HFFc6 (cell line): ENCODE measurements at places on chromosomes 5 and 9. TPM values are rescaled to one million over a fixed set of nuclear protein-coding genes. Genes with fewer than 3 reads are reported as not detected.

C9orf153 gene
- 0.24 TPM in 1 of 3 replicates, not detected in the others for total RNA-seq

GNA14 gene
- total RNA-seq, result not detected in 3 replicates

CCDC112 gene
- total RNA-seq, result 3.3 to 5.1 TPM (median 4.9 TPM) in 3 replicates

PANK3 gene
- 33.1 and 37.0 TPM in 2 replicates for total RNA-seq

PAM gene
- 164 and 255 TPM in 2 replicates for total RNA-seq

COL27A1 gene
- 22.2 to 25.5 TPM (median 23.9 TPM) in 3 replicates for total RNA-seq

SPATA31A3 gene
- total RNA-seq, result not detected in 3 replicates

PDE8B gene
- total RNA-seq, result not detected in 3 replicates

PHF24 gene
- total RNA-seq, result not detected in 3 replicates

DNA sequence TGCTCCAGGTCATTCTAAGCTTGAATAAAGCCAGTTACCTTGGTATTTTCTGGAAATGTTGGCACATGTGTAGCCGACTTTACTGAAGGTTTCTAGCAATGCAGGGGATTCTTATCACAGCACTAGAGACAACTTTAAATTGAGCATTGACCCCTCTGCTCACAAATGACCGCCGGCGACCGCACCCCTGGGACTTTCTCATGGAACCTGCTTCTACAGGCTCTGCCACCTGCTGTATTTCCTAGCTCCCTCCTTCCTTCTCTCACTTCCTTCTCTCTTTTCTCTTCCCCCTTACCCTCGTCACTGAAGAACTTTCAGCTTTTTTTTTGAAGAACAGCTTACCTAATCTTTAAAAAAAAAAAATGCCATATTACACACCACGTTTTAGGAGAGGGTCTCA lies 30.9 kb upstream of the DAB2 start:
- no peak for DNase-seq

DNA sequence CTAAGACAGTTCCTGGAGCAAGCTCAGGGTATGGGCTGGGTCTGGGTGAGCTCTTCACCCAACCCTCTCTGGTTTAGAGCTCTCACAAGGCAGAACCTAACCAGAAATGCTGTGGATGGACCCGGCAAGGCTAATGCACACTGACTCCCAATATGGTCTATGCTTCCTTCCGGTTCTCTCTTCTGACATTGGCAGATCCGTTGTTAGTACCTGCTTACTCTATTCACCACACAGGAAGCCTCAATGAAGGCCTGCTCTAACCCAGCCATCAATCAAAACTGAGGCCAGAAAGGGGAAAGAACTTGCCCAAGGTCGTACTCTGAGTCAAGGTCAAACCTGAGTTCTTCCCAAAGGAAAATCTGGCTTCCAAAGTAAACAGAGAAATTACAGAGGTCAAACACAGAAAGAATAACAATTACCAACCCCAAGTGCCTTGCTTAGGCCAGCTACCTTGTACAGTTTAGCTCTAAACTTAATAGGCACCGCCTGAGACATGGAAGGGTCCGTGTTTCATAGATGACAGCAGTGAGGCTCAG lies 46.0 kb upstream of the AKNA start:
- DNase-seq, result no peak

GRCh38 chr5:6551287-6551954 lies 81.4 kb downstream of the NSUN2 start:
- no peak for DNase-seq

DNA sequence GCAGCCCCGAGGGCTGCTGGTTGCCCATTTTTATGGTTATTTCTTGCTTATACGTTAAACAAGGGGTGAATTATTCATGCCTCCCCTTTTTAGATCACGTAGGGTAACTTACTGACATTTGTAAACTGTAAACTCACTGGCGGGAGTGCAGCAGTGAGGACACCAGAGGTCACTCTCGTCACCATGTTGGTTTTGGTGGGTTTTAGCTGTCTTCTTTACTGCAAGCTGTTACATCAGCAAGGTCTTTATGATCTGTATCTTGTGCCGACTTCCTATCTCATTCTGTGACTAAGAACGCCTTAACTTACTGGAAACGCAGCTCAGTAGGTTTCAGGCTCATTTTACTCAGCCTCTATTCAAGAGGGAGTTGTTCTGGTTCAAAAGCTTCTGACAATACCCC lies 155.0 kb upstream of the PRDM9 start:
- no peak for DNase-seq

DNA sequence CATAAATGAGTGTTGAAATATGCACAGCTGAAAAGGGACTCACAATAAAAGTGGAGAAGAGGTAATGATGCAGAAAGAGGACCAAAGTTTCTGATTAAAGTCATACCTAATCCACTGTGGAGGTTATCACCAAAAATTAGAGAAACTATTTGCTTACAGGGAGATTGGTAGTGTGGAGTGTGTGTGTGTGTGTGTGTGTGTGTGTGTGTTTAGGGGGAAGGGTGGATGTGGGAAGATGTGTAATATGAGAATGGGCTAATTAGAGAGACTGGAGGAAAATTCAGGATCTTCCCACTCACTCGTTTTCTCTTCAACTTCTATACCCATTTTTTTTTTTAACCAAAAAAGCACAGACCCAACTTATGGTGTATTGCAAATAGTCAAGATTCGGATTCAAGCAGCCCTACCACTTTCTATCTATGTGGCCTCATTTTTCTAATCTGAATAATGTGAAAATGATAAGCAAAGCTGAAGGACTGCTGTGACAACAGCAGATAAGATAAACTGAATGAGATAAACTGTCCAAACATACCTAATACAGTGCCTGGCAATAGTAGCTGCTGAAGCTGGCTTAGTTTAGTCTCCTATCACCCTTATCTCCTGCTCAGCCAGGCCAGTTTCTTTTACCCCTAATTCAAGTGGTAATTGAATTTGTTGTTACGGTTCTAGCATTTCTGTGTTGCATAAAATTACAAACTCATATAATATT lies 501.1 kb downstream of the KDM4C start:
- DNase-seq, result no peak

- DNase-seq, result no peak
Measured at GRCh38 chr9:122897969-122898368, 7.2 kb downstream of the RC3H2 start.

- DNase-seq, result no peak
Measured at GRCh38 chr5:40436535-40437237, 243.0 kb upstream of the PTGER4 start.

DNA sequence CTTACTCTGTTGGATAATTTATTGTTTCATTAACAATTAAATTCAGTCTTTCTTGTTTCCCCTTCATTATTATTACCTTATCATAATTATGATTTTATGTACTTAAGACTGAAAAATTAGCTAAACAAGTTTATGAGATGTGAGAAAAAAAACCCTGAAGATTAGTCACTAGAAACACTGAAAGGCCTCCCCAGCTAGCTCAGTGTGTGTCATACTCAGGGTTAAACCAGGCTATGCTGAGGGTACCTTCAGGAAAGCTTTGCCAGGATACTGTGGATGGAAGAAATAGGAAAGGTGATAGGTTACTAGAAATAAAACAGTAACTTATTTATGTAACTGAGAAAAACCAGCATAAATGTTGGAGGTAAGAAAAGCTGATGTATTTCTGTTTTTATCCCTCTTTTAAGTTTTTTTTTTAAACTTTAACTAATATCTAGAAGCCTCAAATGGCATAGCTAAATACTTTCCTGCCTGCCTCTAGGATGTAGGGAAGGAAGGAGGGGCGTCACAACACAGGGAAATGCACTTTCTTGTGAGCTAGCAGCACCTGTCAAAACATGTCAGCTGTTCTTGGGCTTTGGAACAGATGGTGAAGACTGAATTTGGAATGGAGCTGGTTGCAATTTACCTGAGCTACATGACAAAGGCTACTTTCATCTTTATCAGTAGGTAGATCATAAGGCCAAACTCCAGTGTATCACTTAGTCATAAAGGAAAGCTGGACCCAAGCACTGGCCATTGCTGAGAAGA lies 24.2 kb downstream of the NMRK1 start:
- peak; percentile 24 for DNase-seq

DNA sequence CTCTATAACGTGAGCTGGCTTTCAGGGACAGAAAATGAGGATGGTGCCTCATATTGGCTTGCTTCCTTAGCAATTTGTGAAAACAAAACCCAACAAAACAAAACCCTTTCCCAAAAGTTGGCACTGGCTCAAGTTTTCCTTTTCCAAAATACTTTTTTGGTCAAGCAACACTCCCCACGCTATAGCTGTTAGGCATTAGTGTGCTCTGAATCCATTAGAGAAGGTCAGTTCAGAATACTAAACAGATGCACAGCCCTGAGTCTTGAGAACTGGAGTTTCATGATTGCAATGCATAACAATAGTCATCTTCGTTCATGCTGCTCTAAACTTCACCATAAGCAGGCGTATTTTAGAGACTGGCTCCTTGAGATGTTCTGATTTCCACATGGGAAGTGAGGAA lies 172.0 kb upstream of the KLF9 start:
- DNase-seq, result no peak

GRCh38 chr5:119582987-119583386 lies 46.4 kb upstream of the FAM170A start:
- DNase-seq, result no peak

DNA sequence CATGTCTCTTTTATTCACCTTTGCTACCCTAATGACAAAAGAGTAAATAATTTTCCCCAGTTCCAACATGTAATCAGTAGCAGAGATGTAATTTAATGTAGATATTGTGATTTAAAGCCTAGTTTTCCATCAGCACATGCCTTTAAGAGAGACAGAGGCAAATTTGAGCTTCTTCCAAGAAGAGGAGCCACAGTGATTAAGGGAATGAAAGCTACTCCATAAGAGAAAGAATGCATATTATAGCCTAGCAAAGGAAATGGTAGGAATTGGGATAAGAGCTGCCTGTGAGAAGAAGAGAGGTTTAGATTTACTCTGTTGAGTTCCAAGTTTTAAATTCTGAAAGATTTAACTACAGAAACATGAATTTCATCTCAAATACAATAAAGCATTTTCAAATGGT lies 591.0 kb upstream of the DMAC1 start:
- DNase-seq, result no peak

DNA sequence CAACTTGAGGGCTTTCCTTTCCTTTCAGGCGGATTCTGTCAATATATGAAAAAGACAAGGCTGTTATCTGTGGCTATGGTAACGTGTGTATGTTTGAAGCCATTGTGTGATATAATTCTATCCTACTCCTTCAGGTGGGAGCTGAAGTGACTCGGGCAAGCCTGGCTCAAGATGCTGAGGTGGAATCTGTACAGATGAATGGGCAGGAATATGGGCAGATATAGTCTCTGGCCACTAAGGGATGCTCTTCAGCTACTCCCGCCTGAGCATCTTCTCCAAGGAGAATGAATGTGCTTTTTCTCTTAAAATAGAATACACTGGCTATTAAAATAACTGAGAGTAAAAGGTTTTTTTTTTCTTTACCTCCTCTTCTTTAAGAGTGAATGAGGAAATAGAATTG lies 244.8 kb downstream of the ADGRV1 start:
- no peak for DNase-seq

GRCh38 chr5:129098488-129099183 lies 4.1 kb downstream of the ISOC1 start:
- DNase-seq, result no peak

DNA sequence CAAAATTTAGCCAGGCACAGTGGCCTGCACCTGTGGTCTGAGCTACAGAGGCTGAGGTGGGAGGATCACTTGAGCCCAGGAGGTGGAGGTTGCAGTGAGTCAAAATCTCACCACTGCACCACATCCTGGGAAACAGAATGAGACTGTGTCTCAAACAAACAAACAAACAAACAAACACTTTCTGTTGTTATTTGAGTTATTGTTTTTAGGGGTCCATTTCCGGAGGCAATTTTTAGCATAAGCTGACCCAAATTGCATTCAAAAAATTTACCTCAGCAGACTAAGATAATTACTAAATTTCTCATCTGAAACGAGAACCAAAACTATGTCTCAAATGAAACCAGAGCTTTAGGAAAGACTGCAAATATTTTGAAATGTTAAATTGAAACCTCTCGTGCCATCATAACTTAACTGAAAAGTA lies 1485.1 kb downstream of the EFNA5 start:
- DNase-seq, result no peak

GRCh38 chr9:96391021-96391765 lies 7.7 kb upstream of the SLC35D2 start:
- no peak for DNase-seq
